ENCODE measurements at places on chromosomes 3 and 15. TPM values are rescaled to one million over a fixed set of nuclear protein-coding genes. Genes with fewer than 3 reads are reported as not detected.

C3orf20 gene
- total RNA-seq: not detected

CNBP gene
- 650 TPM for total RNA-seq

COMMD4 gene
- total RNA-seq: 48.7 TPM

MBNL1 gene
- 702 TPM for total RNA-seq

DNA sequence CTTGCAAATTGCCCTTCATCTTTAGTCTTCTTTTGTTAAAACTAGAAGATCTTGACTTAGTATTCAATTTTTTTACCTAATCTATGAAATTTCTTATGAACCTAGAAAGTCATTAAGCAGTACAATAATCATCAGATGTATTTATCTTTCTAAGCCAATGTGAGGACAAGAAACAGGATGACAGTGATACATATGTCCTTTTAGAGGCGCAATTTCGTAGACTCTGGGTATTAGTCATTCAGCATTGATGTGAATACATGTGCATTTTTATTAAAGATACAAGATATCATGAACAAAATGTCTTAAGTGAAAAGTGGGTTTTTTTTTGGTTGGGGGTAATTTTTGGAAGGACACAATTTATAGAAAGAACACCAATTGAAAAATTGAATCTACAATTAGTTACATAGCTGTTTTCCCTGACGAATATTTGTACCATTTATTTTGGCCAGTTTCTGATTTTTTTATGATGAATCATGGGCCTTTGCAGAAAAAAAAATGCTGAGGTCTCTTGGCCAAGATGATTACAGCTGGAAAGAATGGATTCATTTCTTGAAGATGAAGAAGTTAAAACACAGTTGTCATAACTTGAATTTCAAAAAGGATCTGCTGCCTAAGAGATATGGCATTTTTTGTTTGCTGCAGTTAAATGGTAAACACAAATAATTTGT, 48.9 kb upstream of the AGTR1 start:
- H3K4me1 ChIP-seq: peaks cover 8% of the 10 kb centered on the region
- H3K27me3 ChIP-seq: no peaks in the 10 kb centered on the region
- no peak overlapping the region for H3K27ac ChIP-seq
- H3K4me3 ChIP-seq: no peak overlapping the region

DNA sequence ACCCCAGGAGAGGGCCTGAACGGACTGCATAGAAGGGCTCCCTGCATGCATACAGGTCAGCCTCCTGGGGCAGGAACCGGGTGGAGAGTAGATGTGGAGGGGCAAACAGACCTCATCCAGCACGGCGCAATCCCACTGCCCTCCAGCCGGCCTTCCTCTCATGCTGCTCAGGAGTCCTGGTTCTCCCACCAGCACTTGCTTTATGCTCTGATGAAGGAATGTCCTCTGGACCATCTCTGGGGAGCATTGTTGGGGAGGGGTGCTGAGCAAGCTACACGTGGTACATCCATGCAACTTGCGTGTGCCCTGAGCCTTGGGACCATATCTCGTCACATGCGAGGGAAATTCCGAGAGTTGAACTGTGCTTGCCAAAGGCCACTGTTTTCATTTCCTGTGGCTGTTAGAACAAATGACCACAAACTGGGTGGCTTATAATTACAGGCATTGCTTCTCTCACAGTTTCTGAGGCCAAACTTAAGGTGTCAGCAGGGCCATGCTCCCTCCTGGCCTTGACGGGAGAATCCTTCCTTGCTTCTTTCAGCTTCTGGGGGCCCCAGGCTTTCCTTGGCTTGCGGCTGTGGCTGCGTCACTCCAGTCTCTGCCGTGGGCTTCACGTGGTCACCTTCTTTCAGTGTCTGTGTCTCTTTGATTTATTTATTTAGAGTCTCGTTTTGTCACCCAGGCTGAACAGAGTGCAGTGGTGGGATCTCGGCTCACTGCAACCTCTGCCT, 12.2 kb downstream of the SELENOS start:
- peaks cover 14% of the 10 kb centered on the region for H3K4me1 ChIP-seq
- DNase-seq: no peak
- no peak overlapping the region for H3K27ac ChIP-seq
- no peaks in the 10 kb centered on the region for H3K27me3 ChIP-seq

DNA sequence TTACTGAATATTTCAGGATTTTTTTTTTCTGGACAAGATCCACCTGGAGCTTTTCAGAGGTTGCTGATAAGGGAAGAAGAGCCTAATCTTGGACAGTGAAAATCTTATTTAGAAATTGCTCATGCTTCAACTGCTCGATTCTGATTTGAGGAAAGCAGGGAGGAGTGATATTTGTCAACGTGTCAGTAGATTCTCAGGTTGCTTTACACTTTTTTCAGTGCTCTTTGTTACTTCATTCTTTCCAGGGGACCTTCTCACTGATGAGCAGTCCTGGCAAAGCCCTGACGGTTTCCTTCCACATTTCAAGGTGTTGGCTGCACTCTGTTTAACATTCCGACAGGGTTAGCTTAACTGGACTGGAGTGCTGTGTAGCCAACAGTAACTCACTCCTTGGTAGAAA, 24.1 kb upstream of the RARB start:
- no peak for DNase-seq
- no peak overlapping the region for H3K27ac ChIP-seq

GRCh38 chr3:46491089-46492070, 6.4 kb upstream of the RTP3 start:
- no peak overlapping the region for H3K4me3 ChIP-seq
- no peak for DNase-seq
- peaks cover 11% of the 10 kb centered on the region for H3K4me1 ChIP-seq
- H3K27me3 ChIP-seq: no peaks in the 10 kb centered on the region

DNA sequence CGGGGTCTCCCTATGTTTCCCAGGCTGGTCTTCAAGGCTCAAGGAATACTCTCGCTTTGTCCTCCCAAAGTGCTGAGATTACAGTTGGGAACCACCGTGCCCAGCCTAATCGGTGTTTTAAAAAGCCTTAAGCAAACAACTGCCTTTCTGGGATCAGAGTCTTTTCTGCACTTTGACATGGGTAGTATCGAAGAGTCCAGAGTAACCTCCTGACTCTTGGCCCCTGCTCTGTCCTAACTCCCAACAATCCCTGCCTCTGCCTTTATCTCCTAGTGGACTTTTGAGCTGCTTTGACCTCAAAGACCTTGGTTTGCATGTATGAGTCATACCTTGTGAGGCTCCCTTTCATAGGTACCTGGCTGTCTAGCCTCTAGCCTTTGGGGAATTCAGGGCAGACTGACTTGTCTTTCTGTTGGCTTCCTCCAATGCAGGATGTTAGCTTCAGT, 21.0 kb upstream of the HACD2 start:
- no peaks in the 10 kb centered on the region for H3K27me3 ChIP-seq
- no peaks in the 10 kb centered on the region for H3K36me3 ChIP-seq
- H3K4me3 ChIP-seq: no peak overlapping the region
- DNase-seq: no peak

DNA sequence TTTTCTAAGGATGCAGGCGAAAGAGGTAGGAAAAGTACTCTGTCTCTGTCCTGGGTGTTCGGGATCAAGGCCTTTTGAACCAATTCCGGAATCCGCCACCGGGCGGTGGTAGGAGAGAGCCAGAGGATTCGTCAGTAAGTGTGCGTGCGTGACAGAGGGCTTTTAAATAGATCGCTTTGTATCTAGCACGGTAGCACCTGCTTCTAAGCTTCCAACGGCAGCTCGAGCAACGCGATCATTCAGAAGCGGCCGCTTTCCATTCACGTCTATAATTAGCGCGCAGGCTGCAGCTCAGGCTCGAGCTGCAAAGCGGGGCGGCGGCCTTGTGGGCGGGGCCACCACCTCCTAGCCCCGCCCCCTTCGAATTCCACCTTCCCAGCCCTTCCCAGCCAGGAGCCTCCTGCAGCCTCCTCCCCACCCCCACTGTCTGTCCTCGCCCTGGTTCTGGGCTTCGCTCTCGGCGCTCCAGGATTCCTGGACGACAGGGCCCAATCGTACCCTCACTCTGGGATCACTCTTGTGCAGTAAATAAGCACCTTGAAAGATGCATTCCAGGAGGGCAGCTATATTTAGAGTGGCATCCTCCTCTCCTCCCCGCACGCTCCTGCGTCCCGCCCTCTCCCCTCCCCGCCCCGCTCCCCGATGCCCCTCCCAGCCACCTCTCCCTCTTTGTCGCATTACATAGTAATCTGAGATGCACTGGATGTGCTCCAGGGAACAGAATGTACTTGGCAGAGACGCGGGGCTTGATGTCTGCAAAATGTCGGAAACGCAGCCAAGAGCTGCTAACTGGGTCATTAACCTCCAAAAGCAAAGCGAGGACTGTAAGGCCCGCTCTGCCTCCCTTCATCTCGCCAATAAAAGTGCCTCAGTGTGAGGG, 224.1 kb upstream of the TPRG1 start:
- H3K27me3 ChIP-seq: no peaks in the 10 kb centered on the region
- H3K4me3 ChIP-seq: peak overlapping the region; percentile 43
- DNase-seq: peak; percentile 99
- H3K36me3 ChIP-seq: no peaks in the 10 kb centered on the region

GRCh38 chr3:20066079-20066478, 25.8 kb downstream of the KAT2B start:
- H3K4me3 ChIP-seq: no peak overlapping the region
- H3K27me3 ChIP-seq: no peaks in the 10 kb centered on the region
- no peaks in the 10 kb centered on the region for H3K36me3 ChIP-seq
- H3K4me1 ChIP-seq: peaks cover 36% of the 10 kb centered on the region
- DNase-seq: no peak

DNA sequence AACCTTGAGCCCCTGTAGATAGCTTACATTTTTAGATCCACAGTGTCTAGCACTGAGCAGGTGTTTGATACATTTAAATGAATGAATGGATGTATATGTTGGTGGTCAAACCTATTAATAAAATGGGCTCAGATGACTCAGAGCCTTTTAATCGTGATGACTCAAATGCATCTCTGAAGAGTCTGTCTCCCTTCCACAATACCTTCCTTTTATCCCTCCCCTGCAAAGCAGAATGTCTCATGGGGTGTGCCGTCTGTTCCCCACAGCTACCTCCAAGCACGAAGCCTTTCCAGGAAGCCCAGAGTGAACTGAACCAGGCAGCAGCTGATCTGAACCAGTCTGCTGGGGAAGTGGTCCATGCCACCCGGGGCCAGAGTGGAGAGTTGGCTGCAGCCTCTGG, 303.5 kb upstream of the TPM1 start:
- H3K36me3 ChIP-seq: peaks cover 13% of the 10 kb centered on the region
- no peak overlapping the region for H3K27ac ChIP-seq
- DNase-seq: no peak

GRCh38 chr3:100370756-100371155, 30.1 kb downstream of the TOMM70 start:
- no peaks in the 10 kb centered on the region for H3K27me3 ChIP-seq
- H3K4me1 ChIP-seq: no peaks in the 10 kb centered on the region

DNA sequence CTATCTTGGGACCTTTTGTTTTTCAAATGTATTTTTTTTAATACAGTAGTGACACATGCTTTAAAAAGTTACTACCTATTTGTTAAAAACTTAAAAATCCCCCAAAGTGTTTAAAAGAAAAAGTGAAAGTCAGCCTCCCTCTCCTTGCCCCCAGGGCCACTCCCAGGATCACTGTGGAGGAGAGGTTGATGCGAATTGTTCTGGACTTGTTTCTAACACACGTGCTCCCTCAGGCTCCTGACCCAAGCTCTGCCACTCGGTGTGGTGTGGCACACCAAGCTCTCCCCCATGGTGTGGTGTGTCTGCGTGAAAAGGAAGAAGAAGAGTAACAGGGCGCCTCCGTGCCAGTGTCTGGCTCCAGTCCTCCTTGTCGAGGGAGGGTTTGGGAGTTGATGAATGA, 93.5 kb downstream of the CHCHD6 start:
- H3K27ac ChIP-seq: no peak overlapping the region
- H3K36me3 ChIP-seq: no peaks in the 10 kb centered on the region
- H3K4me3 ChIP-seq: no peak overlapping the region
- H3K27me3 ChIP-seq: no peaks in the 10 kb centered on the region

GRCh38 chr3:183822631-183823030, 2.7 kb downstream of the MAP6D1 start:
- DNase-seq: no peak
- no peaks in the 10 kb centered on the region for H3K27me3 ChIP-seq
- peaks cover 17% of the 10 kb centered on the region for H3K4me1 ChIP-seq
- no peaks in the 10 kb centered on the region for H3K36me3 ChIP-seq
- H3K4me3 ChIP-seq: no peak overlapping the region
- no peak overlapping the region for H3K27ac ChIP-seq

- H3K27ac ChIP-seq: no peak overlapping the region
- no peaks in the 10 kb centered on the region for H3K27me3 ChIP-seq
- DNase-seq: no peak
- no peak overlapping the region for H3K4me3 ChIP-seq
These were observed 8.2 kb upstream of the GANC start for GRCh38 chr15:42264795-42265194.

DNA sequence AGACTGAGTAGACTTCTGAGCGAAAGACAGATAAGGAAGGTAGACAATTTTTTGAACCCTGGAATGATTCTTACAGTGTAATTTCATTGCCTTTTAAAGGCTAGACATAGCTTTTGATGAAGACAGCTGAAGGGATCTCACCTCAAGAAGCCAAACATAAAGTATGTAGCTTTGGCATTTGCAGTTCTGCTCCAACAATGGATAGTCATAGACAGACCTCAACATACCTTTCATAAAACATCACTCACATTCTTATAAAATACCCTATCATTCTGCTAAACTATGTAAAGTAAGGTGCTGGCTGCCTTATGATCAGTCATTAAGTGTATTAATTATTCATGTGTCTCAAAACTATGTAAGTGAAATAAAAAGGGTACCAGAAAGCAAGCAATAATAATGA, 70.0 kb downstream of the UBE3A start:
- DNase-seq: no peak
- no peaks in the 10 kb centered on the region for H3K27me3 ChIP-seq
- H3K36me3 ChIP-seq: peaks cover 35% of the 10 kb centered on the region
- H3K4me1 ChIP-seq: no peaks in the 10 kb centered on the region

DNA sequence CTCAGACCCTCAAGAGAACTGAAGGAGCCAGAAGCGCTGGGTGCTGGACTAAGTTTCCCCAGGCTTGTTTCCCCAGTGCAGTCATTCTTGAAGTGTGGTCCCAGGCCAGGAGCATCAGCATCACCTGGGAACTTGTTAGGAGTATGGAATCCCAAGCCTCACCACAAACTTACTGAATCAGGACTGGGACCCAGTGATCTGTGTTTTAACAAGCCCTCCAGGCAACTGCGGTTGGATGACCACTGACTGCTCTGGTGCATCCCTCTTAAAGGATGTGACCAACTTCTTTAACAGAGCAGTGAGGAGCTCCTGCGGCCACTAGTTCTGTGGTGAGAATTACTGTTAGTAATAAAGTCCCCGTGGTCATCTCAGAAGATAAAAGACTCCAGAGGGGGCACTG, 62.4 kb upstream of the DAZL start:
- no peak for DNase-seq
- H3K36me3 ChIP-seq: no peaks in the 10 kb centered on the region
- H3K27me3 ChIP-seq: no peaks in the 10 kb centered on the region
- no peak overlapping the region for H3K27ac ChIP-seq

- no peaks in the 10 kb centered on the region for H3K36me3 ChIP-seq
- DNase-seq: no peak
- H3K27ac ChIP-seq: no peak overlapping the region
- H3K4me3 ChIP-seq: no peak overlapping the region
These were observed 141.0 kb downstream of the TMCO5A start for GRCh38 chr15:38075466-38075865.

DNA sequence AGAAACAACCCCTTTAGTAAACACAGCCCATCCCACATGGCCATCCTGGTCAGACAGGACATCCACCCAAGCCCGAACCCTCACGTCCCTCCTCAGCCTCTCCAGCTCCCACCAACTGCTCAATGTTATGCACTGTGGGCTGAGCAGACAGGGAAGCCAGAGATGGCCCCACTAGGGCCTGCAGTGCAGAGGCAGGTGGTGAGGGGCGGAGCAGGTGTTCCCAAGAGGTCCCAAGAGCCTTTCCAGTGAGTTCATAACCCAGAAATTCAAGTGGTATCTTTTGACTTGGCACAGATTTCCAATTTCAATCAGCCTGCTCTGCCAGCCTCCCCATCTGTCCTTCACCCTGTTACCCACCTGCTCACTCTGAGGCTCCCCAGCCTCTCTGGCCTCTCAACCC, 130.3 kb downstream of the LIPC start:
- no peak overlapping the region for H3K27ac ChIP-seq
- DNase-seq: no peak
- H3K27me3 ChIP-seq: no peaks in the 10 kb centered on the region
- H3K4me3 ChIP-seq: no peak overlapping the region

Measured in sigmoid colon (tissue), 7 donors.